ENCODE measurements at places on chromosomes 4 and X.

DNA sequence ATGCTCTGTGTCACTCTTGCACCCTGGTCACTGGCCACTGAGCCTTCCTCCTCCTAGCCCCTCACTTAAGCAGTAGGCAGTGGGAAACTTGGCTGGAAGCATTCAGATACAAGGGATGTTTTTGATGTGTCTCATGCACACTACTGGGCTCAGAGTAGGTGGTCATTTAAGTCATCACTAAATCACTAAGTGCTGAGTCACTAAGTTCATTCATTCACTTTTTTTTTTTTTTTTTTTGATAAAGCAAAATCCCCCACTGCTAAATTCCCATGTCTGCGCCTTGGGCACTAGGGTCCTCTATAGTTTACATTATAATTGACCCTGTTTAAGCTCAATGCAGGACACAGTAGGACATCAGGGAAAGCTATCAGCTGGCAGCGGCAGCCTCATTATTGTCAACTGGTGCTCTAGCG lies 182.4 kb upstream of the MBNL3 start:
- no peak for DNase-seq

GRCh38 chr4:86015412-86016350 lies 344.2 kb downstream of the MAPK10 start:
- no peak for DNase-seq

DNA sequence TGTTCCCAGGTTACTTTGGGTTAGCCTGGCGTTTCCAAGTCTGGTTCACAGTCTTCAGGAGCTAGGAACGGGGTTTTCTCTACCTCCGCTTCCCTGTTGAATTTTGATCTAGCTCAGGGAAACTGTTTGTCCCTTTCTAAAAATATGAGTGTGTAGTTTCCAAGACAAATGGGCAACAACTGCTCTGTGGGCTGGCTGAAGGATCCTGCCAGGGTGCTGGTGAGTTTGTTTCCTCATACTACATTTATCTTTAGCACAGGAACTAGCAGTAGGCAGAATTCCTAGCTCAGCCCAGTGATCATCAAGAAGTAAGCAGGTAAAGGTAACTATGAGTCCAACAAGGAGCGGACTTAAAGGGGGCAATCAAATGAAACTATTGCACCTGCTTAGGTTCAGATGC lies 13.3 kb upstream of the FAM47E start:
- DNase-seq, result no peak

DNA sequence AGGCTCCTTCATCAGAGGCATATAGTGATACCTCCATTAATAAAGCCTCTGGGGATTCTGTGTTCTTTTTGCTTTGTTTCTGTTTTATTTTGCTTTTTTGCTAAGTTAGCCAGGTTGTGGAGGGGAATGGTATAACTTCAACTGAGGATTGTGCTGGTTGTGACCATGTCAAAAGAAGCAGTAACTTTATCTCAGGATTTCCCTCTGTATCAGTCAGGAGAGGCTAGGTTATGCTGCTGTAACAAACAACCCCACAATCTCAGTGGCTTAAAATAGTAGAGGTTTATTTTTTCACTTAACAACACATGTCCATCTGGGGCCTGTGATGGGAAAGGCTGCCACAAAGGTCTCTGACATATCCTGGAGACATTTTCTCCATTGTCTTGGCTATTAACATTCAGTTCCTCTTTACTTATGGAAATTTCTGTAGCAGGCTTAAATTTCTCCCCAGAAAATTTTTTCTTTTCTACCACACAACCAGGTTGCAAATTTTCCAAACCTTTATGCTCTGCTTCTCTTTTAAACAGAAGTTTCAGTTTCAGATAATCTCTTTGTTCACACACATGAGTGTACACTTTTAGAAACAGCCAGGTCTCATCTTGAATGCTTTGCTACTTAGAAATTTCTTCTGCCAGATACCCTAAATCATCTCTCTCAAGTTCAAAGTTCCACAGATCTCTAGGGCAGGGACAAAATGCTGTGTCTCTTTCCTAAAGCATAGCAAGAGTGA lies 64.7 kb downstream of the UCHL1 start:
- no peak for DNase-seq

DNA sequence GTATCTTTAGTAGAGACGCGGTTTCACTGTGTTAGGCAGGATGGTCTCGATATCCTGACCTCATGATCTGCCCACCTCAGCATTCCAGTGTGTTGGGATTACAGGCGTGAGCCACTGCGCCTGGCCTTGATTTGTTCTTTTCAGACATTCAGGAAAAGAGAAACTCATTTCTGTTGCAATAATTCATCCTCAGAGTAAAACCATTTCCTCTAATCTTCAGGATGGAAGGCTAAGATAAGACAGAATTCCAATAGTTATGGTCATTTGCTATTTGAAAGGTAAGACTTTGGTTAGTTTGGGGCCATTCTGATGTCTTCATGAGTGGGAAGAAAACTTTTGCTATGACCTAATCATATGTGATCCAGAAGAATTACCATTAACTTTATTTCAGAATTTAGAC lies 83.0 kb downstream of the LRP2BP start:
- DNase-seq, result no peak

GRCh38 chr4:139975830-139976272 lies 178.1 kb downstream of the MAML3 start:
- no peak for DNase-seq

- peak; percentile 38 for DNase-seq
Measured at GRCh38 chr4:183256756-183257385, 63.2 kb downstream of the CLDN22 start.

GRCh38 chr4:108141213-108141950 lies 27.4 kb downstream of the LEF1 start:
- peak; percentile 57 for DNase-seq

GRCh38 chrX:71514367-71515037 lies 18.4 kb upstream of the OGT start:
- no peak for DNase-seq

DNA sequence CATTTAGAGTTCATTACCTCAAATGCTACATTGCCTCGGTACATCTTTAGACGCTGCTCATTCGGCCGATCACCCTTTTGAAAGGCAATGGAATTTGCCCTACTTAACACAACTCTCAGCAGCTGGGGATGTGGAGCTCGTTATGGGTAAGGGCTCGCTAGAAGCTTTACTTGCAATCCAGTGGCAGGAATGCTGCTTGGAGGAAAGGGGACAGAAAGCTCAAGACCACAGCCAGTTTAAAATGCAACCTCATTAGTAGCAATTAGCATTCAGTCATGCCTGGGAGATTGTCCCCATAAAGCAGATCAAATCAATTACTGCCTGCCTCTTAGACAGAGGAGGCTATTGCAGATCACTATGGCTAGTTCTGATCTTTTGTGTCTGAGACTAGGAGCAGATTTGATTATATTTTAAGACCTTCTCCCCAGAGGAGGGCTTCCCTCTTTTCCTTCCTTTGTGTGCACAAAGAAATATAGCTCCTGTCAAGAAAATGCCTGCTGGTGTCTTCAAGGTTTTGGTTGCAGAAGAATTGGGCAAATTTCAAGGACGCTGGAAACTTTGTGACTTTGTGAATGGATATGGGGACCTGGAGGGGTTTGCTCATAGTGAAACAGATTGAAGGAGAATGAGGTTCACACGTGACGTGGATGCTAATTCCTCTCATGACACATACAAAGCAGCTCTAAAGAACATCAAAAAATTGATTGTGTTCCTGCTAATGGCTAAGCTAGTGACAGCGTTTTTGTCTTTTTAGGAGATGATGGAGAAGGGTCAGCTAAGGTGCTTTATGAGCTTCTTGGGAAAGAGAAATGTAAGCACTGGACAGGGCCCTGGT lies 237.5 kb upstream of the GLRA2 start:
- DNase-seq, result no peak

DNA sequence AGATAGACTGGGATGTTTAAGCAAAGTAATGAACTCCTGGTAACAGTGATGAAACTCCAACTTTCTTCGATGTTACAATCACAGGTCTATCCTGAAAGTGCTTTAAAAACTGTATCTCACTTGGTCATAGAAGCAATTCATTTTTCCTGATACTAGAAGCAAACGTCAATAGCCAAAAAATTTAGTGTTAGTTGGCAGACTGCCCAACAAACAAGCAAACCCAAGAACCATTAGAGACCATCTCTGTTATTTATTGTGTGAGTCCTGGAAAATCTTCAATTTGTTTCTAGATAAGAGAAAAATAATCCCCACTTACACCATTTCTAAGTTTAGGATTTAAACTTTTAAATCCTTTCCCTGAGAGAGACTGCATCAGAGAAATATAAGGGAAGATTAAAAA lies 553.9 kb downstream of the INPP4B start:
- DNase-seq, result no peak

GRCh38 chr4:7347981-7348380 lies 86.7 kb downstream of the PSAPL1 start:
- no peak for DNase-seq

DNA sequence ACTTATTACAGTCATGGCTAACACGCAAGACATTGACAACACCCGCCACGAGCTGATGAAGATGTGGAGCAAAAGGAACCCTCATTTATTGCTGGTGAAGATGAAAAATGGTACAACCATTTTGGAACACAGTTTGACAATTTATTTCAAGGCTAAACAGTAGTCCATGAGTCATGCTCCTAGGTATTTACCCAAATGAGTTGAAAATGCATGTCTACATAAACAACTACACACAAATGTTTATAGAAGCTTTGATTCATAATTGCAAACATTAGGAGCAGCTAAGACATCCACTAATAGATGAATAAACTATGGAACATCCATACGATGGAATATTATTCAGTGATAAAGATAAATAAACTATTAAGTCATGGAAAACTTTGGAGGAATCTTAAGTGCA lies 580.1 kb downstream of the RAPGEF2 start:
- no peak for DNase-seq

- no peak for DNase-seq
Measured at GRCh38 chrX:117835034-117835433, 281.6 kb downstream of the KLHL13 start.

GRCh38 chr4:139207247-139207646 lies 30.2 kb upstream of the ELF2 start:
- no peak for DNase-seq

- no peak for DNase-seq
Measured at GRCh38 chrX:139086246-139086645, 374.7 kb upstream of the FGF13 start.

- peak; percentile 50 for DNase-seq
Measured at GRCh38 chr4:70505151-70505748, 13.1 kb upstream of the AMTN start.

DNA sequence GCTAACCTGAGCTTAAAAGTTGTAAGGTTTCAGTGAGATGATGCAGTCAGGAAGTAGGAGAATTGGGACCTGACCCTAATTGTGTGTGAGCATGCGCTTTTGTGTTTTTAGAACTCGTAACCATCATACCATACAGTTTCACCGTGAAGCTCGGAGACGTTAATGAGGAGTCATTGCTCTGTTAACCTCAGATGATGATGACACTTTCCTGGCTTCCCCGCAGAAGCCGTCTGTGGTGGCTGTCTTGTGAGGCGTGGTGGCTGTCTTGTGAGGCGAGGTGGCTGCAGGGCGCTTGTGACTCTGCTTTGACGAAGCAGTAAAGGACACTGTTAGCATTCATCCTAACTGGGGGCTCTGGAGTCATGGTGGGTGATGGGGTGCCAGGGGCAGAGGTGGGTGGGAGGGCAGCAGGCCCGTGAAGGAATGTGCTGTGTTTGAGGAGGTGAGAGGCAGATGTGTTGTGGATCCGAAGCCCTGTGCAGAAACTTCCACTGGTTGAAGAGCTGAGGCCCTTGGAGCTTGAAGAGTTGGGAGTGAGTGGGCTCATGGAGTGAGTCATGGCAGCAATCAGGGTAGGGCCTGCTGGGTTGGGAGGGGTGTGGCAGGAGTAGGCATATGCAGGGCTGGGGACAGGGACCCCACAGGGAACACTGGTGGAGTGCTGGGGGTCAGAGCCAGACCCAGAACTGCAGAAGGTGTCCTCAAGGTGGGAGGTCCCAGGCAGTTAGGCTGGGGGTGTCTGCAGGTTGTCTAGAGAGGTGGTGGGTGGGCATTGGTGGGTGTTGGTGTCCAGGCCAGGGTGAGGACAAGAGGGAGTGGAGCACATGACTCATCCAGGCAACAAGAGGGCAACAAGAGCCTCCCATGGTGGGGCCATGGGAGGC lies 57.4 kb downstream of the NSD2 start:
- DNase-seq, result no peak

- DNase-seq, result no peak
Measured at GRCh38 chr4:23736466-23736865, 153.4 kb downstream of the PPARGC1A start.

DNA sequence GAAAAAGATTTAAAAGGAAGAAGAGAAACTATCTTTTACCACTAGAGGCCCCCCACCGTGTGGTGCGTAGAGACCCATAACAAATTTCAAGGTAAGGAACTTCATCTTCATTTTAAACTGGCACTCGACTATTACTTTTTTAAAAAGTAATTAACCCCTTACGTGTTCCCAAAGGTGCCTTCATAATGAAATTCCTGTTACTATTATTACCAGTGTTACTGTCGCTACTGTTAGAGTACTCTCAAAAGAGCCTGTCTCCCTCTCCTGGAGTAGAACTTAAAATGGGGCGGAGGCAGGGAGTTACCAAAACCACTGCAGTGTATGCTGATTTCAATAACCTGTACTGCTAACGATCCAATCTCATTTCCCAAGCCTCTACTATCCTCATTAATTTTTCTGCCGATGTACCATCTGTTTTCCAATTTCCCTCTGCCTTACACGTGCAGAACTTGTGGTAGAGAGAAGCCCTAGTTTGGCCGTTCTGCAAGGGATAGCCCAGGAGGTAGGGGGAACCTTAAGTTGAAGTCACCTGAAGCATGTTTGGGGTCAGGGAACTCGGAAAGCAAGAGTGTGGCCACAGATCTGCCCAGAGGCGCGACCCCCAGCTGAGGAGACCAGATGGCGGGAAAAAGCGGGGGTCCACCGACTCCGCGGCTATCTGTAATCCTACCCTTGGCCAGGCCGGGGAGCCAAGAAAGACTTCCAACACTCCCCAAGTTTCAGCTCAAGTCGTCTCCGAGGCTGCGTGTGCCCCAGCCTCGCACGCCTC lies 720 bp upstream of the STK26 start:
- no peak for DNase-seq

DNA sequence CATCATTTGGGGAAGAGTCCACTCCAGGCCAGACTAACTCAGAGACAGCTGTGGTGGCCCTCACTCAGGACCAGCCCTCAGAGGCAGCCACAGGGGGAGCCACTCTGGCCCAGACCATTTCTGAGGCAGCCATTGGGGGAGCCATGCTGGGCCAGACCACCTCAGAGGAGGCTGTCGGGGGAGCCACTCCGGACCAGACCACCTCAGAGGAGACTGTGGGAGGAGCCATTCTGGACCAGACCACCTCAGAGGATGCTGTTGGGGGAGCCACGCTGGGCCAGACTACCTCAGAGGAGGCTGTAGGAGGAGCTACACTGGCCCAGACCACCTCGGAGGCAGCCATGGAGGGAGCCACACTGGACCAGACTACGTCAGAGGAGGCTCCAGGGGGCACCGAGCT lies 3.3 kb upstream of the ERAS start:
- no peak for DNase-seq

Data from muscle of arm (tissue), 14 donors.